ENCODE measurements at places on chromosomes 12 and 14.

DNA sequence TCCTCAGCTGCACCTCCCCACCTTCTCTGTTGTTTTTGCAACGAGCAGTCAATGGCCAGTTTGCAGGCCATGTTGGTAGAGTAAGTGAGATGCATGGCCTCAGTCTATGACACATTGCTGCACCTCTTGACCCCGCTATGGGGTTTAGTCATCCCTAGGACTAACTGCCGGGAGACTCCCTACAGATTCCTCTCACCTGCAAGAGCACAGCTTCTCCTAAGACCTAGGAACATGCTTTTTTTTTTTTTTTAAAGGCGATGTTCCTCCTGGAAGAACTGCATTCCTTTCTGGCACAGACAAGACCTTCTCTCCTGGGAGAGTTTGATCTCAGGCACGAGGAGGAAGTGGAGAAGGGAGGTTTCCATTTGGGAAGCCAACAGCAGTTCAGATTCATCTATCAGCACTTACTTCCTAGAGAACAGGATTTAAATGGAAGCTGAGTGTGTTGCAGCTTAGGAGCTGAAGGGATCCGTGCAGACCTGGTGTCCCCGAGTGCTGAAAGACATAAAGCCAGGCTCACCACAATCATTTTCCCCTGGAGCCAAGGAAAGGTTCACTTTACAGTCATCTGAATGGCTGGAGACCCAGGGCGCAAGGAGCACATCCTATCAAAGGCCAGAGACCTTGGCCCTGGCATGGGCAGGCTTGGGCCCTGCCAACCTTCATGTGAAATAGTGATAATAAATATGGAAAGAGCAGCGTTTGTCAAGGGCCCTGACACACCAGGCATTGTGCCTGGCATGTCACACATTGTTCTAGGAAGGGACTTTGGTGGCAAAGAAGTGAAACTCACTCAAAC is 104.1 kb downstream of the LGMN start:
- peak; percentile 61 for DNase-seq

DNA sequence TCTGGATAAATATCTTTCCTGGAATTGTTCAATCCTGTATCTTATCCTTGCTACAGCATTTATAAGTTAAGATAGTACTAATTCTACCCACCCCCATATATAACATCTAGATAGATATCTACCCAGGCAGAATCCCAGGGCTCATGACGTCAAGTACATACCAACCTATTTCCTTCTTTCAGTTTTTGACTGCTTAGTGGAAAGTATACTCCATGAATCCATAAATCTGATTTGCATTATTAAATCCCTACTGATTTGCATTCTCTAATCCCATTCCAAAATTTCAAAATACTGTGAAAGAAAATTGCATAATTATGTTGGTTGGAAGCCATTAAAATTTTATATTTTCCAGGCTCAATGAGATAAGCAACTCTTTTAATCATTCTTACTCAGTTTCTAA is 111.7 kb downstream of the KITLG start:
- peak; percentile 63 for DNase-seq

GRCh38 chr14:72630374-72630773 is 263.5 kb downstream of the DPF3 start:
- no peak for DNase-seq

- no peak for DNase-seq
Measured at GRCh38 chr12:47194501-47194900, 114.7 kb upstream of the AMIGO2 start.

- DNase-seq, result no peak
Measured at GRCh38 chr12:120818416-120818815, 85.7 kb downstream of the SPPL3 start.

- peak; percentile 14 for DNase-seq
Measured at GRCh38 chr12:16076557-16076956, 165.4 kb downstream of the DERA start.

GRCh38 chr12:116058574-116058973 is 218.9 kb downstream of the MED13L start:
- DNase-seq, result no peak

GRCh38 chr12:60349232-60349978 is 753.6 kb downstream of the SLC16A7 start:
- no peak for DNase-seq

GRCh38 chr14:34087571-34087970 is 136.7 kb upstream of the EGLN3 start:
- DNase-seq, result no peak

DNA sequence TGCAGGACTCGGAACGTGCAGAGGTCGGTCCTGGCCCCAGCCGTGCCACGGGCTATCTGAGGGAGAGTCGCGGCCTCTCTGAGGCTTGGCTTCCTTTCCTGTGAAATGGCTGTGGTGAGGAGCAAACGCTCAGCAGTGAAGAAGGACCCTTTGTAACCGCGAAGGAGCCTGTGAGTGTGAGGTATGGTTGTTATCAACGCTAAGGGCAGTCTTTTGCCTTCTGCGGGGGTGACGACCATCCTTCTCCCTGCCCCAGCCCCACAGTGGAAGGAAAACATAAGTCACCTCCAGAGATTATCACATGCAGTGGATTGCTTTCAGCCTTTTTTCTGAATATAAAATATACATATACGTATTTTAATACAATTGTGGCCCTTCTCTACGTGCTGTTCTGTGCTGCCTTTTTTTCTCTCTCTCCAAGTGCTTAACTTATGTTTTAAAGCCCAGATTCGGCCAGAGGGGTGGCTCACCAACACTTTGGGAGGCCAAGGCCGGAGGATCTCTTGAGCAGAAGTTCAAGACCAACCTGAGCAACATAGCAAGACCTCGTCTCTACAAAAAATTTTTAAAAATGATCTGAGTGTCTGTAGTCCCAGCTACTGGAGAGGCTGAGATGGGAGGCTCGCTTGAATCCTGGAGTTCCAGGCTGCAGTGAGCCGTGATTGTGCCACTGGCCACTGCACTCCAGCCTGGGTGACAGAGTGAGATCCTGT is 17.4 kb downstream of the TAMALIN start:
- DNase-seq, result no peak

DNA sequence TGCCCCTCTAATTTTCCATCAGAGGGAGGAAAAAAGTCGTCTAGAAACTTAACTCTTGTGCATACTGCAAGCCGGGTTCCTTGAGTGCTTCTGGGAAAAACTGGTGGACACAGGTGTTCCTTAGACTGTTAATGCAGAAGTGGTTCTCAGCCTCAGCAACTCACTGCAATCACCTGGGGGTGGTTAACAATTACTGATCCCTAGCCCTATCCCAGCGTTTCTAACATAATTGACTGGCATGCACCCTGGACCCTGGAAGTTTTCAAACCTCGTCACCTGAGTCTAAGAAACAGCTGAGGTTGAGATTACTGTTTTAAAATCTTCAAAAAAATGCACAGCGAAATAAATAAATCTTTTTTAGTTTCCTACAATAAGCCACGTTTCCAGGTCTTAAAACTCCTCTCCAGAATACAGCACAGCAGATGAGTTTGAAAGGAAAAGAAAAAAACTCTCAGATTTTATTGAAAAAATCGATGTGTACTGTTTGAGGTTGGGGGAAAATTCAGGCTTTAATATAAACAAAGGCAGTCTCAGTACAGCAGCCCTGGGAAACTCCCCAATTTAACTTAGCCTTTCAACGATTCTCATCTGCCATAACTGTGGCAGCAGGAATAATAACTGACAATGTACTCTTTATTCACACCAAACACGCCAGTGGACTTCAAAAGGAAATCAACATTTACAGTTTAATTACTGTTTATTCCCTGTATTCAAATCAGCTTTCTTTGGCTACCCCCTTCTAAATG is 45.4 kb downstream of the PHLDA1 start:
- DNase-seq, result no peak

DNA sequence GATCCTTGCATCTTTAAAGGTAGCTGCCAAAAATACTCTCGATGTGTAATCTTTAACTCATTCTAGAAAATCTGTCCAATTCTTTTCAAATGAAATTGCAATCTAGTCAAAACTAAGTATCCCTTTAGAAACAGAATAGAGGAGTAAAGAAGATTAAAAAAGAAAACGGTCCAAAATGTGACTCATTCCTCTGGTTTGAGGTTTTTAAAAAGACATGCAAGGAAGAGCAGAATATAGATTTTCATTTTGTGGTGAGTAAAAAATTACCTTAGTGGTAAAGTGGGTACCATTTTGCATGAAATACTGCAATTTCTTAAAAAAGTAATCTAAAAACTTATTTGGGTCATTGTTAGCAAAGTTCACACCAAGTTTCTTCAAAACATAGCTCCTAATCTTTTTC is 108.4 kb downstream of the BRMS1L start:
- DNase-seq, result no peak

GRCh38 chr14:99947695-99948094 is 117.5 kb upstream of the EVL start:
- DNase-seq, result peak; percentile 50

- DNase-seq, result peak; percentile 74
Measured at GRCh38 chr14:31895206-31895605, 181.9 kb upstream of the ARHGAP5 start.

DNA sequence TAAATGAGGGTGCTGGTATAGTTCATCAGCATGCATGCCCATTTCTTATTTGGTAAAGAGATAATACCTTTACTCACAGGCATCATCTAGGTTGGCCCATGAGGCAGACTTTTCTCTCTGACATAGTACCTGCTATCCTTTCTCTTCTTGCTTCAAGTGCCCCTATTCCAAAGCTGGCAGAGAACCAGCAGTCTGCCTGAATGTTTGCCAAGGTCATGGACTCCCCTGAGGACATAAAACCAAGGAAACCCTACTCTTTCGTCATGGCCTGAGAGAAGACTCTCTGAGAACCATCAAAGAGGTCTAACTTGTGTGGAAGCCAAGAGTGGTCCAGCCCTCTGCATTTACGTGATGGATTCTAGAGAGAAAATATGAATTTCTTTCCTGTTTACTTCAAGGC is 11.9 kb downstream of the PPP1R36 start:
- no peak for DNase-seq

GRCh38 chr12:75632442-75632841 is 121.0 kb upstream of the KRR1 start:
- no peak for DNase-seq

DNA sequence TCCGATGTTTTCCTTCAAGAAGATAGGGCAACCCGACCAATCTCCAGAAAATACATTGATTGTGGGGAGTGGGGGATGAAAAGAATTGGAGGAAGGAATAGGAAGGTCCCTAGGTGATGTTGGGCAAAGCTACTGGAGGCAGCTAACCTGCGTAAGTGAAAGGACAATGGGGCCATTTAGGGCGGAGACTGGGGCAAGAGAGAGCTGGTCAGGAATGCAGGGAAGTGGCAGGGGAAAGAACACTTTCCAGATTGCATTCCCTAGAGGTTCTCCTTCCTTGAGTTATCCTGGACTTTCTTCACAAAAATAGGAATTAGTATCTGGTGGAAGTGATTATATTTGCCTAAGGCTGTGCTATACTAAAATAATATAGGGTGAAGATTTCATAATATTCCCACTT is 151.8 kb upstream of the HMGA2 start:
- no peak for DNase-seq

GRCh38 chr12:83848702-83849101 is 1063.9 kb downstream of the SLC6A15 start:
- DNase-seq, result no peak

- no peak for DNase-seq
Measured at GRCh38 chr12:104010606-104011169, 39.3 kb downstream of the GLT8D2 start.

- no peak for DNase-seq
Measured at GRCh38 chr14:73381380-73382013, 76.8 kb downstream of the NUMB start.

DNA sequence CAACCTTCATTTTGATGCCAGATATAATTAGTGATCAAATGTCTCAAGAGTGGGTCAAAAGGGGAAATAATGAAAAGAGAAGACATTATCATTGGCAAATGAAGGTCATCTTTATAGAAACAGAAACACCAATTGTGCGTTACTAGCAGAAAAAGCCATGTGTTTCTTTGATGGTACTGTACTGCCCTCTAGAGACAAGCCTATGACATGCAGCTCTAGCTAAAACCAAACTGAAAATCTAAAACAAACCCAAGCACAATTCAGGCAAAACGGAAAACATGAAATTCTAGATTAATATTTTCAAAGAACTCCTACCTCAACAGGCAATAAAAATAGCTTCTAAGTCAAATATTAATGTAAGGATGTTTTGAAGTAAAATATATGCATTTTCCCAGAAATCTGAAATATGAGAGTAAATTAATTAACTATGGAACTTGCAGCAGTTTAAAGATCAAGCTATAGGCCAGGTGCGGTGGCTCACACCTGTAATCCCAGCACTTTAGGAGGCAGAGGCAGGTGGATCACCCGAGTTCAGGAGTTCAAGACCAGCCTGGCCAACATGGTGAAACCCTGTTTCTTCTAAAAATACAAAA is 115.4 kb downstream of the KLHL28 start:
- peak; percentile 45 for DNase-seq

DNA sequence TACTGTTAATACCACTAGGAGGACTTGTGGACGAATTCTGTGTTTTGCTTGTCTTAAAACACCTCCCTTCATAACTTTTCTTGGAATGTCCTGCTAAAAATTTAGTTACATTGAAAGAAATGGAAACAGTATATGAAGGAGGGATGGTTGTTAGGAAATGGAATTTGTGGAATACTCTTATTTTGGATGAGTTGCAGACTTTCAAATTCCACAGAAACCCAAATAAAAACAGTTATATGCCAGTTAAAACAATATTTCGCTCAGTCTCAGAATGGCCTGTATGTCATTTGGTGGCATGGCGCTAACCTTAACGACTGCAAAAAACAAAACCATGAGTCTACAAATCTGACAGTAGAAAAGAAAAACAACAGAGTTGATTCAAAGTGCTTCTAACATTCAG is 12.2 kb upstream of the ARHGAP5 start:
- no peak for DNase-seq

- DNase-seq, result peak; percentile 58
Measured at GRCh38 chr12:42981379-42981778, 391.8 kb upstream of the PRICKLE1 start.

- peak; percentile 96 for DNase-seq
Measured at GRCh38 chr12:53500142-53500775, 824 bp upstream of the TARBP2 start.

GRCh38 chr12:117188961-117189724 is 1.1 kb downstream of the FBXO21 start:
- DNase-seq, result peak; percentile 55

DNA sequence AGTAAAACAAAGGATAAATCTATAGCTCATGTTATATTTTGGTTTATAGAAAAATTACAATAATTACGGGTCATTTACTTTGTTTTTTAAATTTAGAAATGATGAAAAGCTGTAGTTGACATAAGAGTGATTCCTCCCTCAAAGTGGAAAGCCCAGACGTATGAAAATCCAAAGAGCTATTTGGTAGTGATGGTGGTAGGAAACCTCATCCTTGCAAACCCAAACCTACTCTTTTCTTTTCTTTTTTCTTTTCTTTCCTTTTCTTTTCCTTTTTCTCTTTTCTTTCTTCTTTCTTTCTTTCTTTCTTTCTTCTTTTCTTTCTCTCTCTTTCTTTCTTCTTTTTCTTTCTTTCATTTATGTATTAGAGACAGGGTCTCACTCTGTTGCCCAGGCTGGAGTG is 190.3 kb upstream of the RASSF8 start:
- no peak for DNase-seq

- no peak for DNase-seq
Measured at GRCh38 chr12:120980800-120981368, 2.5 kb downstream of the HNF1A start.

DNA sequence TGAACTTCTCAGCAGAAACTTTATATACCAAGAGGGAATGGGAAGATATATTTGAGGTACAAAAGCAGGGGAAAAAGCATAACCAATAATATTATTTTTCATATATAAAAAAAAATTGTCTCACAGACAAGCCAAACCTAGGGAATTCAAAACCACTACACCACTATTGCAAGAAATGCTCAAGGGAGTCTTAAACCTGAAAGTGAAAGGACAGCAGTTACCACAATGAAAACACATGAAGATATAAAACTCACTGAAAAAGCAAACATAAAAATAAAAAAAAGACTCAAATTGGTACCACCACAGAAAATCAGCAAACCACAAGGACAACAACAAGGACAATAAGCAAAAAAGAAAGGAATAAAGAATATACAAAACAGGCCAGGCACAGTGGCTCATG is 131.9 kb downstream of the CEP128 start:
- DNase-seq, result no peak
